ENCODE measurements at places on chromosomes 7 and 10. TPM values are rescaled to one million over a fixed set of nuclear protein-coding genes. Genes with fewer than 3 reads are reported as not detected.

The RET gene
- 2.7 TPM for total RNA-seq

The ASNS gene
- total RNA-seq = 14.5 TPM

The OR6B1 gene
- not detected for total RNA-seq

The JAKMIP3 gene
- 0.37 TPM for total RNA-seq
